Stimulated activated CD4-positive, alpha-beta T cell treated with anti-CD3 and anti-CD28 coated beads, Interleukin-4, amount 100 ng/mL, for 1 hour (primary cell): ENCODE measurements at places on chromosomes 6 and 20.

- no peak for DNase-seq
Observed at GRCh38 chr20:17825960-17826843, 126.4 kb downstream of the BANF2 start.

- no peak for DNase-seq
Observed at GRCh38 chr20:32681175-32682084, 7.7 kb upstream of the C20orf203 start.

- no peak for DNase-seq
Observed at GRCh38 chr6:143556529-143556928, 45.0 kb upstream of the FUCA2 start.

- DNase-seq = no peak
Observed at GRCh38 chr6:105051941-105052471, 95.1 kb downstream of the LIN28B start.

DNA sequence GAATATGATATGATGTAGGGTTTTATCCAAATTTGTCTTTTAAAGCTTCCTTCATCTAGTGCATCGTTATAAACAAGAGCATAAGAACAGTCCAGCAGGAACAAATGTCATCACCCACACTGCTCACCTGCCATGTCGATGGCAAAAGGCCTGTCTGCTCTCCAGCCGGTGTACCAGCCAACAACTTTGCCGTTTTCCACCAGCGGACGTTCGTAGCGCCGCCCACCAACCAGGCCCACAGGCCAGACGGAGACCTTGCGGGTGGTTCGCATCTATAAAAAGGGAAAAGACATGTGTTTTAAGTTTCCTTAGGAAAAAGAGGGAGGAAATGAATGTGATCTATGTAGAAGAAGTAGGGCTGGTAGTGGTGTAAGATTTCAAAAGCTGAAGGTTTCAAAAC, 62.9 kb downstream of the B3GAT2 start:
- DNase-seq = no peak

DNA sequence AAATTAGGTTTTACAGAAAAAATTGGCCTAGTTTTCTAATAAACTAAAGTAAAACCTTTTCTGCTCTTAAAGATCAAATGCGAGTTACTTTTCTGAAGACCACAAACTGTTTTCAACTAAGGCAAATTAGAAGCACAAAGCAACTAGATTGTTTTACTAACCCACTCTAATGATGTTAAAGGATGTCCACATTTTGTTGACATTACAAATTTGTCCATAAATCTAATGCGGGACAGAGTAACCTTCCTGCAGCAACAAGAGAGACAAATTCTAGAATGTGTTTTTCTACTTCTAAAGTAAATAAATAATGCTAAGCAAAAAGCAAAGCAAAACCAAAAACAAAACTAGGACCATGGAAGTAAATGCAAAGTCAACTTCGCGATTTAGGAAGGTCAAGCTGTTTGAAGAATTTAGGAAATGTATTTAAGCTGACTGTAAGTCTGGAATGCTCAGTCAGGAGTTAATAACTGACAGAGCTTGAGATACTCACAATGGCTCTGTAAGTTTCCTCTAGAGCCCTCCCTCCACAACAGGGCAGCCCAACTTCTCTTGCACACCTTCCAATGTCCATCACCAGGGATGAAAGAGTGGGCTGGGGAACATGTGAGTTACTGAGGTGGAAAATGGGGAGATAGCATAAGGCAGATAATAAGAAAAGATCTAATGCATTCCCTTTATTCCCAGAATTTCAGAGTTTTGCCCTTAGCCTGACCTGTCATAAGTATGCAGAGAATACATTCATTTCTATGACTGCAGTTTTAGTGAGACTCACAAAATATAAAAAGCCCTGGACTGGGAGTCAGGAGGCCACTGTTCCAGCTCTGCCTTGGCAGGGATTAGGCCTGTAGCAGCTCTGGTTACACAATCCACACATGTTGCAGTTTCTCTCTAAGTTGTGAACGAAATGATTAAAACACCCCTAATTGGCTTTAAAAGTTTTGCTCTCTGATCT, 158.8 kb downstream of the FOXA2 start:
- DNase-seq = no peak

GRCh38 chr20:41480054-41480770, 113.6 kb upstream of the EMILIN3 start:
- DNase-seq = no peak

DNA sequence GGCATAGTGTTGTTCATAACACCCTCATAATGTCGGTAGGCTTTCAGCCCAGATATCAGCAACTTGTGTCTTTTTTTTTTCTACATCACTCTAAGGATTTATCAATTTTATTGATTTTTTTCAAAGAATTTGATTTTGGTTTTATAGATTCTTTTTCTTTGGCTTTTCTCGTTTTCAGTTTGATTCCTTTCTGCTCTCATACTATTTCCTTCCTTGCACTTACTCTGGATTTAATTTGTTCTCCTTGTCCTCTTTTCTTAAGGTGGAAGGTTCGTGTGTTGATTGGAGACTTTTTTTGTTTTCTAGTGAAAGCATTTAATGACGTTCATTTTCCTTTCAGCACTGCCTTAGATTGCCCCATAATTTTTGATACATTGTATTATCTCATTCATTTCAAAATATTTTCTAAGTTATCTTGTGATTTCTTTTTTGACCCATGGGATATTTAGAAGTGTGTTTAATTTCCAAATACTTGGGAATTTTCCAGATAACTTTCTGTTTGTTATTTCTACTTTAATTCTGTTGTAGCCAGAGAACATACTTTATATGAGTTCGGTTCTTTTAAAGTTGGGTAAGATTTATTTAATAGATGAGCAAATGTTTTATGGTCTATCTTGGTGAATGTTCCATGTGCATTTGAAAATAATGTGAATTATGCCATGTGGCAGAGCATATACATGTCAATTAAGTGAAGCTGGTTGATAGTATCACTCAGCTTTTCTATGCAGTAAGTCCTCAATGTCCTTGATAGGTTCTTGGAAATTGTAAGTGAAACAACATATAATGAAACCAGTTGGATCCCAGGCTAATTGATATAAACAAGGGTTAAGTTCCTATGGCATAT, 62.8 kb downstream of the IRF4 start:
- DNase-seq = no peak

GRCh38 chr6:140623498-140623897, 1249.0 kb upstream of the CITED2 start:
- DNase-seq = no peak

GRCh38 chr6:34559651-34560365, 3.7 kb upstream of the SPDEF start:
- no peak for DNase-seq

GRCh38 chr6:53287336-53288225, 61.2 kb downstream of the ELOVL5 start:
- DNase-seq = no peak

- no peak for DNase-seq
Observed at GRCh38 chr20:38635721-38636288, 34.2 kb downstream of the ARHGAP40 start.

GRCh38 chr20:48371211-48371610, 456.6 kb downstream of the PREX1 start:
- DNase-seq = no peak

GRCh38 chr6:102356170-102356569, 962.7 kb downstream of the GRIK2 start:
- no peak for DNase-seq

- no peak for DNase-seq
Observed at GRCh38 chr20:37880726-37881591, 22.0 kb upstream of the VSTM2L start.

- DNase-seq = no peak
Observed at GRCh38 chr6:12842114-12842513, 125.5 kb downstream of the PHACTR1 start.

DNA sequence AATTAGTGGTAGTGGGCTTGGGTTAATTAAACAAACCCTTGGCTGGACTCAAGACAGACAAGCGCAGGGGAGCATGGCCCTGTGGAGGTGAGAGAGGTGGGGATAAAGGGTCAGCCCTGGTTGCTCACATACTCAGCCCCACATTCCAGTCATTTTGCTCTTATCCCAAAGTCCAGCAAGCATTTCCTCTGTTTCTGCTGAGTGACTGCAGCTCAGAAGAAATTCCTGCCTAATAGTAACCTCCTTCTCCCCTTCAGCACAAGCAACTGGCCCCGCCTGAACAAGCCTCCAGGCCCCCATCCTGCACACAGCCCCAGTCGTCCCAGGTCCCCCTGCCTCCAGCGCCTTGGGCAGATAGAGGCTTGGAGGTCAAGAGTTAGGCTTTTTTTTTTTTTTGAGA, 3.6 kb upstream of the TFEB start:
- no peak for DNase-seq

- DNase-seq = no peak
Observed at GRCh38 chr6:117600008-117600743, 2.1 kb downstream of the GOPC start.

DNA sequence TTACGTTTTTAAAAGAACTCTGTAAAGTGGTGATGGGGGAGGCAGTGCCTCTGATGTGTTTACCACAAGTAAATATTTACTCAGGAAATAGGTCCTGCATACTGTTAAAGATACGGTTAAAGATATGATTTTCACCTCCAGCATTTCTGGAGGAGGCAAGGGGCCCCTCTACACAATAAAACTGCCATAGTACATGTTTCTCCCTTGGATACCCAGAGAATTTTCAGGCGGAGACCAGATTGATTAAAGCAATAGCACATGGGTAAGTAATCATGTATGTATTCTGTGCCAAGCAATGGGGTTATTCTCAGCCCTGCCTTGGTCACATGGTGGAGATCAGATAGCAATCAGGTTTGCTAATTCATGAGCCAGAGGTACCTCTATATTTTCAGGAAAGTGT, 9.6 kb downstream of the RIPOR2 start:
- no peak for DNase-seq

- DNase-seq = no peak
Observed at GRCh38 chr6:11744753-11745152, 33.9 kb downstream of the ADTRP start.

DNA sequence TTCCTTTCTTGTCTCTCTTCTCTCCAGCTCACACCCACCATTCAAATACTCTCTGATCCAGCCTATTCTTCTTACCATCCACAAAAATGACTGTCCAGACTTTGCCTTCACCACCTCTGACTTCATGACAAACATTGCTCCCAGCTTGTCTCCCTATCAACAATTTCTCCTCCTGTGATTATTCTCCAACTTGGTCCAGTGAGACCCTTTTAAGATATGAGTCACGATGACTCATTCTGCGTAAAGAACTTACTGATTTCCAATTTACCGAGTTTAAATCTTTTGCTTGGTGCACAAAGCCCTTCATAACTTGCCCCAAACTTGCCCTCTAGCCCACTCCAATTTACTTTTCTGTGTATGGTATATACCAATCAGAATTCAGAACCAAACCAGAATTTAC, 833.2 kb downstream of the MAFB start:
- no peak for DNase-seq

- no peak for DNase-seq
Observed at GRCh38 chr6:169241688-169242350, 11.8 kb downstream of the THBS2 start.

- DNase-seq = no peak
Observed at GRCh38 chr6:163946437-163946836, 531.9 kb downstream of the QKI start.

GRCh38 chr20:8303651-8304050, 171.6 kb downstream of the PLCB1 start:
- no peak for DNase-seq

- DNase-seq = peak; percentile 28
Observed at GRCh38 chr6:127515234-127515793, 3.8 kb downstream of the MTCL3 start.

GRCh38 chr6:110882274-110882619, 7.7 kb downstream of the AMD1 start:
- DNase-seq = no peak

DNA sequence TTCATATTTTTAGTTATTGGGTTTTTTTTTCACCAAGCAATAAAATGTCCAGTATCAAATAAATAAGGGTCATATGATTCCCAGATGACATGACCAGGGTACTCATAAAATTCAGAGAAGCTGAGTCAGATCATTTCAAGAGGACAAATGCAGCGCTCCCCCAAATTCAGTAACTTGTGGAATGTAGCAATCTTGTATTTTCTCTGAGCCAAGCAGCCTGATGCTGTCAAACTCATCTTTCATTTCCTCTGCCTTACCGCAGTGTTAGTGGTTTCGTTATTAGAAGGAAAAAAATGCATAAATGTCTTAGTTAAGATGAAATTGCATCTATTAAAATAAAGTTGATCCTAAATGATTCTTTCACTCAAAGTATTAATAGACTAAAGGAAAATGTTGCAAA, 57.8 kb upstream of the EDN1 start:
- DNase-seq = no peak

GRCh38 chr6:147699637-147700036, 191.1 kb downstream of the SAMD5 start:
- DNase-seq = no peak

DNA sequence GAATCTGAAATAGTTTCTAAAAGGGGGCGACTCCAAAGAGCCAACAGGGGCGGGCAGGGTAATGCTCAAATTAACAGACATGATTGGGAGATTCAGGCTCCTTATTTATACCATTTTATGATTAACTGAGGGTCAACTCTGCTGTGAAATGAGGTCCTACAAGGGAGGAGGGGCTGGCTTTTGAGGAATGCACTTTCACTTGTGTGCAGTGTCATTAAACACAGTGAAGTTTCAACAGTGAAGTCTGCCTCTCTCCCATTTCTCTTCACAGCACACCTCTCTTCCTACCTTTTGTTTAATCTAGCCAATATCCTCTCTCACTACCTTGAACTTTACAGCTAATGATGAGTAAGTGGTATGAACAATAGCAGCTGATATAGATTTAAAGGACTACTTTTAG, 557.3 kb upstream of the CITED2 start:
- no peak for DNase-seq

GRCh38 chr6:6564154-6564553, 24.4 kb upstream of the LY86 start:
- DNase-seq = no peak

DNA sequence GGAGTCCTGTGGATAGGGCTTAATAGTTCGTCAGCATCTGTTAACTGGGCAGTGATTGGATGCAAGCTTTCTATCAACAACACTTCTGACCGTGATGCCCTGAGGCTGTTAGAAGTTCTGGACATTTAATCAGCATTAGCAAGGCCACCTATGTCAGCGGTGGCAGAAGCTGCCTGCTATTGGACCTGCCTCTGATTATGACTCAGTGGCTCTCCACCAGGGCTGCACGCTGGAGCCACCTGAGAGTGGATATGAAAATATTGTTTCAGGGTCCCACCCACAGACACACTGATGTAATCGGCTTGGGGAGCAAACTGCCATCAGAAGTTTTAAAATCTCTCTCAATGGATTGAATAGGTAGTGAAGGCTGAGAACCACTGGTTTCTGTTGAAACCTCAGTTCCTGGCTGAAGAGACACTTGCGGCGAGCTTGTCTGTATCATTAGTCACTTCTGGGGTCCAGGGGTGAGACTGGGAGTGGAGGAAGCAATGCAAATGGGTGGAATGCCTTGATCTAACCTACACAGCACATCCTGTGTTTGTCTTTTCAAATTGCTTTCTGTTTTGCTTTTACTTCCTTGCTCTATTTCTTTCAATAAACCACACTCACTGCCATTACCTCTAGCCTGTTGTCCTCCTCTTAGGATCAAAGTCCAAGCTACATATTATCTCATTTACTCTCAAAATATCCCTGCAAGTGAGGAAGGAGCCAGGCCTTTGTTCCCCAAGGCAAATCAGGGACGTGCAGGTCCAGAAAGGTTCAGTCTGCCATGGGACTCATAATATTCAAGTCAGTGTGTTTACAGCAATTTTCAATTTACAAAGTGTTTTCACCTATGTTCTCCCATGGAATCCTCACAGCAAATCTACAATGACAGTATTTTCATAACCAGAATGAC, 4.2 kb downstream of the CLIC5 start:
- DNase-seq = peak; percentile 28

- DNase-seq = no peak
Observed at GRCh38 chr6:141830530-141830929, 302.2 kb upstream of the GJE1 start.
